A673 (cell line): ENCODE measurements at places on chromosomes 12 and 14.
A peak's percentile ranks its signal among the peaks of the same experiment; 100 is the strongest.

GRCh38 chr12:826331-826730, 74.0 kb downstream of the WNK1 start:
- no peak overlapping the region for H3K27ac ChIP-seq
- H3K4me1 ChIP-seq: no peaks in the 10 kb centered on the region
- peaks cover 39% of the 10 kb centered on the region for H3K36me3 ChIP-seq
- H3K4me3 ChIP-seq: no peak overlapping the region
- H3K27me3 ChIP-seq: no peaks in the 10 kb centered on the region

- no peak overlapping the region for H3K4me3 ChIP-seq
- H3K27ac ChIP-seq: no peak overlapping the region
- DNase-seq: no peak
- no peaks in the 10 kb centered on the region for H3K36me3 ChIP-seq
- no peaks in the 10 kb centered on the region for H3K27me3 ChIP-seq
Measured at GRCh38 chr12:84554199-84554723, 358.3 kb downstream of the SLC6A15 start.

GRCh38 chr14:66288511-66288910, 197.7 kb upstream of the CCDC196 start:
- no peak for DNase-seq
- H3K36me3 ChIP-seq: no peaks in the 10 kb centered on the region
- no peaks in the 10 kb centered on the region for H3K4me1 ChIP-seq
- no peak overlapping the region for H3K27ac ChIP-seq
- H3K27me3 ChIP-seq: no peaks in the 10 kb centered on the region
- no peak overlapping the region for H3K4me3 ChIP-seq

GRCh38 chr12:2683283-2684025, 111.3 kb upstream of the FKBP4 start:
- H3K27me3 ChIP-seq: no peaks in the 10 kb centered on the region
- no peak overlapping the region for H3K27ac ChIP-seq
- H3K36me3 ChIP-seq: no peaks in the 10 kb centered on the region

DNA sequence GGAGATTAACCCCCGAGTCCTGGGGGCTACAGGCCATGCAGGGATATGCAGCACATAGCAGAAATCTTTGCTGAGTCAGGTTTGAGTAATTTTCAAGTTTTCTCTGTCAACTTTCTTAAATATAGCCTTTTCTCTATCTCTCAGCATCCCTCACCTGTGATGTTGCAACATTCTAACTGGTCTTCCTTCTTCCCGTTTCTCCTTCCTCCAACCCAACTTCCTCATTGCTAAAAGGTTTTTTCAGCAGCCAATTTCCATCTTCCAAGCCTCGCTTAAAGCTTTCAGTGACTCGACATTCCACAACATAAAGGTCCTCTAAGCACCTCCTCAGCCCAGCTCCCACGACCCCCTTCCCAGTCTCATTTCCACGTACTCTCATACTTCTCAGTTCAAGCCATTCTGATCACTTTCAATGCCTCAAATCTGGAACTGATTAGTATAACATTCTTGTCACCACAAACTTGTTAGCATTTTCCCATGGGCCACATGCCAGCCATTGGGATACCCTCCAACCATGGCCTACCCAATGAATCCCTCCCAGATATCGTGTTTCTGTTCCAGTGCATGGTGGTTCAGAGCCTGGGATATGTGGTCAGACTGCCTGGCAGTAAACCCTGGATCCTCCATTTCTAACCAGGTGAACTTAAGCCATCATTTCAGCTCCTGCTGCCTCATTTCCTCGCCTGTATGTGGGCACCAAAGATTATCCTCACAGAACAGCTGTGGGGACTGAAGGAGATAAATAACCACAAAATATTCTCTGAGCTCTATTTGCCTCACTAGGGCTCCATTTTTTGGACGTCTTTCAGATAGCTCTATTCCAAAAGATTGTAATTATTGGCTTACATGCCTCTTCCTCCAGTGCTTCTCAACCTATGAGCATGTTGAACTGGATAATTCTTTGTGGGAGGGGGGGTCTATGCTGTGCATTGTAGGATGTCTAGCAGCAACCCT, 65.8 kb downstream of the KCNK10 start:
- no peaks in the 10 kb centered on the region for H3K4me1 ChIP-seq
- H3K27me3 ChIP-seq: peaks cover 14% of the 10 kb centered on the region
- no peak overlapping the region for H3K4me3 ChIP-seq

GRCh38 chr14:70828188-70828587, 18.9 kb upstream of the MAP3K9 start:
- H3K36me3 ChIP-seq: no peaks in the 10 kb centered on the region
- H3K27me3 ChIP-seq: no peaks in the 10 kb centered on the region
- H3K4me3 ChIP-seq: no peak overlapping the region
- H3K27ac ChIP-seq: no peak overlapping the region
- no peaks in the 10 kb centered on the region for H3K4me1 ChIP-seq

DNA sequence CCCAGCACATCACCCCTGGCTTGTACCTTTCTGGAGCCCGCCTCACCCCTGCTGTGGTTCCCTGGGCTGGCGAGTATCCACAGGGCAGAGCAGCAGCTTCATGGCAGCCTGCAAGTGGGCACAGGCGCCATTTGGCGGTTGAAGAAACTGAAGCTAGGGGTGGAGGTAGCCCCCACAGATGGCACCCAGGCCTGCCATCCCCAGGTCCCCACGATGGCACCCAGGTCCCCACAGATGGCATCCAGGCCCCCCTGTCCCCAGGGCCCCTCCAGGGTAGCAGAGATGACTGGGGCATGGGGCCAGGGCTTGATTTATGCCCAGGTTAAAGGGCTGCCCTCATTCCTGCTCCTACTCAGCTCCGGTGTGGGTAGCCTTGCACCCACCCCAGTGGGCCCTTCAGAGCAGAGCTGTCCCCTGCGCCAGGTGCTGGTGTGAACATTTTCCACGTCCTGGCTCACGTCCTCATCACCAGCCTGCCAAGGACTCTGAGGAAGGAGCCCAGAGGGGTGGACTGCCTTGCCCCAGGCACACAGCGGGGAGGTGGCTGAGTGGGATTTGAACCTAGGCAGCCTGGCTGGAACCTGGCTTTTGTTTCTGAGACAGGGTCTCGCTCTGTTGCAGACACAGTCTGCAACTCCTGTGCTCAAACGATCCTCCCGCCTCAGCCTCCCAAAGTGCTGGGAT, 8.7 kb downstream of the MMP17 start:
- H3K36me3 ChIP-seq: no peaks in the 10 kb centered on the region
- H3K4me1 ChIP-seq: peaks cover 15% of the 10 kb centered on the region
- H3K4me3 ChIP-seq: no peak overlapping the region
- H3K27me3 ChIP-seq: no peaks in the 10 kb centered on the region
- H3K27ac ChIP-seq: no peak overlapping the region
- DNase-seq: no peak

DNA sequence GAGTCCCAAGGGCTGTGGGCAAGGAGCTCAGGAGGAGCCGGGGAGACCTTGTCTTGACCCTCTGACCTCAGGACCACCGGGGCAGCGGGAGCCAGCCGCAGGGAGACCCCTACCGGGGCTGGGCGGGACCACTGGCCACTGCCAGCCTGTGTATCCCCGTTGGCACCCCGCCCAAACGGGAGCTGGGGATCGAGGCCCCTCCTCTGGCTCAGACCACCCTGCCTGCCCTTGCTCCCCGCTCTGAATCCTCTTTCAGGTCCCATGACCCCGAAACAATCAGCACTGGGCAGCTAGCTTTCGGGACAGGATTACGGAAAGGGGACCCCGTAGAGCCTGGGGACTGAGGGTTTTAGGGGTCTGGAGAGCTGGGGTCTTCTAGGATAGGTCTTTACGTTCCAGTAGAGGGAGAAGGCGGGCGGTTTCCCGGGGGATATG, 1.3 kb downstream of the GLI1 start:
- H3K27ac ChIP-seq: peak overlapping the region; percentile 85
- H3K4me1 ChIP-seq: peaks cover 33% of the 10 kb centered on the region
- no peak for DNase-seq
- peak overlapping the region; percentile 60 for H3K4me3 ChIP-seq
- H3K27me3 ChIP-seq: no peaks in the 10 kb centered on the region

DNA sequence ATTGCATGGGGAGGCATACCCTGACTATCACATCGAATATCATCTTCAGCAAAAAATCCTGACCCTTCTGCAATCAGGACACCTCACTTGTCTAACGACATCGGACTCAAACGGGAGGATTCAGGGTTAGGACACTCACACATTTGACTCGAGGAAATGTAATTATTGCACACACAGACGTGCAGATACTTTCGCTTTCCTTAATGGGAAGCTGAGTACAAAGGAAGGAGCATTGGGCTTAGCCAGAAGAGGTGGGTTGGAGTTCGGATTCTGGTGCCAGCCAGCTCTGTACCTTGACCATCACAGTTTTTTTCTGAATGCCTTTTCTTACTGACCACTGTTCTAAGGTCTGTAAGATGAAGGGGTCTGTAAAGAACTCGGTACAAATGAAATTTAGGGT, 260.4 kb downstream of the GALC start:
- no peak overlapping the region for H3K27ac ChIP-seq
- H3K4me1 ChIP-seq: no peaks in the 10 kb centered on the region
- no peaks in the 10 kb centered on the region for H3K27me3 ChIP-seq
- no peak for DNase-seq
- no peaks in the 10 kb centered on the region for H3K36me3 ChIP-seq
- no peak overlapping the region for H3K4me3 ChIP-seq

GRCh38 chr14:57732463-57733285, 133.2 kb downstream of the SLC35F4 start:
- peaks cover 16% of the 10 kb centered on the region for H3K4me1 ChIP-seq
- H3K27me3 ChIP-seq: no peaks in the 10 kb centered on the region
- no peaks in the 10 kb centered on the region for H3K36me3 ChIP-seq
- H3K27ac ChIP-seq: no peak overlapping the region
- H3K4me3 ChIP-seq: no peak overlapping the region

GRCh38 chr12:89098441-89099112, 253.7 kb downstream of the DUSP6 start:
- peak overlapping the region; percentile 60 for H3K27ac ChIP-seq
- DNase-seq: peak; percentile 94
- H3K4me1 ChIP-seq: peaks cover 45% of the 10 kb centered on the region
- peak overlapping the region; percentile 26 for H3K4me3 ChIP-seq

DNA sequence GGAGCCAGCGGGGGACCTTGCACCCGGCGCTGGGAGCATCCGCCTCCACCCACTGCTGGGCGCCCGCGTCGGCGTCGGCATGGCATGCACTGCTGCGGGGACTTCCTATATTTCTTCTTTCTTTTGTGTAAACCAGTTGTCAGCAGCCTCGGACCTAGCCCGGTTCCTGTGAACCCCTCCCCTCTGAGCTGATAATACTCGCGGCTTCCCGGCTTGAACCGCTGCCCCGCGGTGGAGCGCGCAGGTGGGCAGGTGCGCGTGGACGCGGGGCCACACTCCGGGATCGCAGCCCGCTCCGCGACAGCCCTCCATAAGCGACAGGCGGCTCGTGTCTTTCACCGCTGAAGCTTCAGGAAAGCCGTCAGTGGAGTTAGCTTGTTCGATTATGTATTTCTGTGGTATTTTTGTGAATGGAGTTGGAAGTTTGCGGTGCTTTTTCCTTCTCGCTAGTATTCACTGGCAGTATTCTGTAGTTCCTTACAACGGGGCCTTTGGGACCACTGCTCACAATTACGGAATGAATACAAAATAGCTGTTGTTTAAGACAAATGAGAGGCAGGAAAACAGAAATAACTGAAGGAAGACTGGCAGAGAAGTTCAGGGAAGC, 870 bp downstream of the BMAL2 start:
- H3K4me1 ChIP-seq: no peaks in the 10 kb centered on the region
- H3K27ac ChIP-seq: no peak overlapping the region
- peak; percentile 14 for DNase-seq
- H3K36me3 ChIP-seq: no peaks in the 10 kb centered on the region

DNA sequence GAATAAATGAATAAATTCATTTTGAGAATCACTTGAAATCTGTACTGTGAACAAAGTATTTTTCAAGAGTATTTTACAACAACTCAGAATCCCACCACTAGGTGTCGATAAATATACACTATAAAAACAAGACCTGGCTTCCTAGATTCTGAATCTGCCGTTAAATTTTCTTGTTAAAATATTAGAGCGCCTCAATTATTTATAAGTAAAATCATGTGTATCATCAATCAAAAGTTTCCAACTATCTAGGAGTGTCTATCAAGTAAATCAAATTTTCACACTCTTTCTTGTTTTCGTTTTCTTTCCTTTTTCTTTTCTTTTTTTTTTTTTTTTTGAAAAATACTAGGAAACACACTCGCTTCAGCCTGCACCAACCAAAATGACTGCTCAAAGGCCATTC, 179.2 kb upstream of the DCN start:
- H3K27me3 ChIP-seq: no peaks in the 10 kb centered on the region
- H3K4me1 ChIP-seq: no peaks in the 10 kb centered on the region
- H3K36me3 ChIP-seq: no peaks in the 10 kb centered on the region
- H3K4me3 ChIP-seq: no peak overlapping the region
- no peak overlapping the region for H3K27ac ChIP-seq
- peak; percentile 61 for DNase-seq

- H3K4me3 ChIP-seq: peak overlapping the region; percentile 85
- H3K36me3 ChIP-seq: peaks cover 14% of the 10 kb centered on the region
- no peak for DNase-seq
- H3K27me3 ChIP-seq: no peaks in the 10 kb centered on the region
- H3K27ac ChIP-seq: peak overlapping the region; percentile 88
- H3K4me1 ChIP-seq: peaks cover 10% of the 10 kb centered on the region
Measured at GRCh38 chr12:98644433-98644711, 216 bp downstream of the IKBIP start.

- no peak overlapping the region for H3K27ac ChIP-seq
- no peak overlapping the region for H3K4me3 ChIP-seq
- no peak for DNase-seq
Measured at GRCh38 chr12:105861227-105861626, 277.5 kb downstream of the NUAK1 start.

DNA sequence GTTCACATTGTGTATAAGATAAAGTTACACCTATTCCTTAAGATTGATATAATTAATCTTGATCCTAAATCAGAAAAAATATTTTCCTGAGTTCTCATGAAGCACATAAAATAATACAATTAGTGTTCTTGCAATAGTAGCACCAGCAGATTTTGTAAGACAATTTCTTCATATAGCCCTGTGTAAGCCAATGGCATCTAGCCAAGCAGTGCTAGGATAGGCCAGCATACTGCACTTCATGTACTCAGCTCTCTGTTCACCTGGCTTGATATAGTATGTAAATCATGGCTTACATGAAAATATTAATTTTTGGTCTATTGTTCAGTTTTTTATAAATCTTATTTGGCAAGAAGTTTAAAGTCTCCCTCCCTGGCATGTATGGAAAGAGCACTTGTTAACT, 1.9 kb downstream of the KLRF2 start:
- H3K4me3 ChIP-seq: no peak overlapping the region
- no peaks in the 10 kb centered on the region for H3K4me1 ChIP-seq
- no peaks in the 10 kb centered on the region for H3K27me3 ChIP-seq
- H3K36me3 ChIP-seq: no peaks in the 10 kb centered on the region
